ENCODE measurements at places on chromosomes 2 and 18.

DNA sequence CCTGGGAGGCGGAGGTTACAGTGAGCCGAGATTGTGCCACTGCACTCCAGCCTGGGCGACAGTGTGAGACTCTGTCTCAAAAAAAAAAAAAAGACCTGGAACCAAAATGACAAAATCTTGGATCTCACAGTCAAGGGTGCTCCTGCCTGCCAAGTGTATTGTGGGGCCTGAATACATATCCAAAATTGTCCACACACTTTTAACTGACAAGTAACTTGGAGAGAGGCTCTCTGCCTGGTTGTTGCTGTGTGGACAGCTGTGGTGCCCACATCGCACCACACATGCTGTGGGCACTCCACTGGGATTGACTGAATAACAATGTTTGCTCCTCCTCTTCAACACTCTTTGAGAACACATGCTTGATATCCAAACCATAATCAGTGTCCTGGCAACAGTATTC is 117.6 kb upstream of the REV1 start:
- no peak for DNase-seq

- no peak for DNase-seq
Measured at GRCh38 chr2:10238991-10239485, 63.7 kb upstream of the HPCAL1 start.

DNA sequence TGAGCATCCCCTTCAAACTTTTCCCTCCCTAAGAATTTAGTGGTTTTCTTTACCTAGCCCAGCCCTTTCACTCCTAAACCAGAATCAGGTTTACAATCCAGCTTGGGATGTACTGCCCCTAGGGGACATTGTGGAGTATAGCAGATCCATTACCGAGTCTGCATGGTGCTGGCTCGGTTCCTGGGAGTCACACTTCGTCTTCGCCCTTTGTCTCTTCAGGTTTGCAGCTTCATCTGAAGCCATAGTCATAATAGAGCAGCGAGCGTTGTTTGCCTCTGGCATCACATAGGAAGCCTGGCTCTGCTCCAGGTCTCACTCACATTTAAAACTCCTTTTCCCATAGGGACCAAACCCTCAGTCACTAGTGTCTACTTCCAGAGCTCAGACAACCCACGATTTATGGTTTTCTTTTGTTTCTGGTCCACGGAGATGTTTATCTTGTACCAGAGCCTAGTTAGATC is 16.8 kb upstream of the LYPD6 start:
- DNase-seq = peak; percentile 10

GRCh38 chr2:137800386-137800785 is 163.9 kb upstream of the HNMT start:
- DNase-seq = no peak

GRCh38 chr2:151329998-151330397 is 27.4 kb upstream of the TNFAIP6 start:
- DNase-seq = no peak

All from CD4-positive, alpha-beta T cell treated with Interleukin-17A for 1 hour (primary cell).